ENCODE measurements at places on chromosomes 1 and 21.

- no peak for DNase-seq
These were observed 6.0 kb downstream of the TATDN3 start for GRCh38 chr1:212797681-212798080.

- no peak for DNase-seq
These were observed 27.0 kb upstream of the SMYD3 start for GRCh38 chr1:246534114-246534513.

DNA sequence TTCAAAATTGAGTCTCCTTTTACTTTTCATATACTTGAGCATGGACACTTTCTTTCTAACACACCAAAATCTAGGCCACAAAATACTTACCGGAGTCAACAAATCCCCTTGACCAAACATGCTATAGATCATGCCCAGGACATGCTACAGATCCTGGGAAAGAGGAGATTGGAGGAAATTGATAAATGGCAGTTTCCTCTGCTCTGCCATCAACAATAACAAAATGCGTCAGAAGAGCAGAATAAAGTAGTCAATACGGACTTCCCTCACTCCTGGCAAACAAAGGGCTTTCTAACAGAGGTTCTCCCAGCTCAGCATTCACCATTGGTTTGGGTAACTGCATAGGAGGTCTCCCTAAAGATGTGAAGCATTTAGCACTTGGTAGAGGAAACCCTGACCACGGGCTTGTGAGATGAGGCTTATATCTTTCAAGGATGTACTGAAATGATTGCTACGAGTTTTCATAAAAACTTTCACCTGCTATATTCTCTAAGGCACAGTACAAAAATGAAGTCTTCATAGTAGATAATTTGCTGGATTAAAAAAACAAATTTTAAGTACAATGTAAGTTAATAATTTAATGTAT lies 283.8 kb upstream of the RUNX1 start:
- no peak for DNase-seq

- no peak for DNase-seq
These were observed 3.5 kb downstream of the ITPKB start for GRCh38 chr1:226735576-226735975.

DNA sequence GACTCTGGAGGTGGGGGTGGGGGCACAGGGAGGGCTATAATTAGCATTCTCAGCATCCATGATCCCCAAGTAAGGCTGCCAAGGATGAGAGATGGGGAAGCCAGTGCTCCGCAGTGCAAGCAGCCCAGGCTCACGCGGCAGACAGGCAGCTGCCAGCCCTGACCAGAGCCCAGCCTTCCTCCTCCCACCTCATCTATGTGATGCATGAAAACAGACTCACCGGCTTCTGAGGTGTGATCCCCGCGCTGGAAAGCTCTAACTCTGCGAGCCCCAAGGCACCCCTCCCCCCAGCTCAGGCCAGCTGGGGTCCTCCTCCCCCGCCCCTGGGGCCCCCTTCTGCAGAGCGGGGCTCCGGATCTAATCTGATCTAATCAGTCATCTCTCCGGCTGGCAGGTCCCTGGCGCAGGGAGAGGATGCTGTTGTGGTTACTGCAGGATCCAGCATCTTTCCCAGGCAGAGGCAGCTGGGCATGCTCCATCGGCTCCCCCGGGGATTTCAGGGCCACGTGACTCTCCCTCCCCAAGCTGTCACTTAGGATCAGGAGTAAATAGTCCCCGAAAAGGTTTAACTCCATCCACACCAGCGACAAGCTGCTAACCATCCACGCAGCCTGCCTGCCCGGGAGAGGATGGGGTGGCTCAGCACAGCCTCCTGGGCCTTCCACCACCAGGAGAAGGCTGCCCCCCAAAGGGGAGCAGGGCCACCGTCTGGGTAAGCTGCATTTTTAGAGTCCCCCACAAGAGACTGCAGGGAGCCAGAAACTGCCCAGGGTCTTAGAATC lies at the start of gene PLEKHA6:
TSS of gene PLEKHA6 (minus strand) at position 456 of the 782 bp plus-strand sequence. CDS start 86,202 bp downstream, outside the sequence.
- peak; percentile 58 for DNase-seq

- peak; percentile 56 for DNase-seq
These were observed 2.5 kb downstream of the RGS4 start for GRCh38 chr1:163071405-163072255.

- DNase-seq, result no peak
These were observed 100.3 kb downstream of the ARHGEF10L start for GRCh38 chr1:17639703-17640340.

- DNase-seq, result peak; percentile 51
These were observed 158.1 kb downstream of the RUNX1 start for GRCh38 chr21:34890724-34891612.

DNA sequence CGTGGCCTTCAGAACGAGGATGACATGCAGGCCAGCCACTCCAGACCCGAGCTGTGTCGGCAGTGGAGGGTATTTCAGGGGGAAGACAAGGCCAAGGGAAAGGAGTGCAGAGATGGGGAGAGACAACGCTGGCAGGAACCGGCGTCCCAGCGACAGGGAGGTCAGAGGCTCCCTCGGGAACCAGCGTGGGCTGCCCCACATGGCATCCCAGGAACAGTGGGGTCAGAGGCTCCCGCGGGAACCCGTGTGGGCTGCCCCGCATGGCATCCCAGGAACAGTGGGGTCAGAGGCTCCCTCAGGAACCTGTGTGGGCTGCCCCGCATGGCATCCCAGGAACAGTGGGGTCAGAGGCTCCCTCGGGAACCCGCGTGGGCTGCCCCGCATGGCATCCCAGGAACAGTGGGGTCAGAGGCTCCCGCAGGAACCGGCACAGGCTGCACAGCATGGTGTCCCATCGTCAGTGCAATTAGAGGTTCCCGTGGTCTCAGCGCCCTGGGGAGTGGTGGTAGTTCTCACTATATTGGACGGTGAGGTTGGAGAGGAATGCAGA lies 43.0 kb downstream of the SLC19A1 start:
- DNase-seq, result no peak

DNA sequence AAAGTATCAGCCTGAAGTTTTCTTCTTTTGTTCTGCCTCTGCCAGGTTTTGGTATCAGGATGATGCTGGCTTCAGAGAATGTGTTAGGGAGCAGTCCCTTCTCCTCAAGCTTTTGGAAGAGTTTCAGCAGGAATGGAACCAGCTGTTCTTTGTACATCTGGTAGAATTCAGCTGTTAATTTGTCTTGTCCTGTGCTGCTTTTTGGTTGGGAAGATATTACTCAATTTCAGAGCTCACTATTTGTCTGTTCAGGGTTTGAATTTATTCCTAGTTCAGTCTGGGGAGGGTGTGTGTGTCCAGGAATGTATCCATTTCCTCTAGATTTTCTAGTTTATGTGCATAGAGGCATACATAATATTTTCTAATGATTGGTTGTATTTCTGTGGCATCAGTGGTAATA lies 12.8 kb downstream of the ZNF678 start:
- peak; percentile 63 for DNase-seq

DNA sequence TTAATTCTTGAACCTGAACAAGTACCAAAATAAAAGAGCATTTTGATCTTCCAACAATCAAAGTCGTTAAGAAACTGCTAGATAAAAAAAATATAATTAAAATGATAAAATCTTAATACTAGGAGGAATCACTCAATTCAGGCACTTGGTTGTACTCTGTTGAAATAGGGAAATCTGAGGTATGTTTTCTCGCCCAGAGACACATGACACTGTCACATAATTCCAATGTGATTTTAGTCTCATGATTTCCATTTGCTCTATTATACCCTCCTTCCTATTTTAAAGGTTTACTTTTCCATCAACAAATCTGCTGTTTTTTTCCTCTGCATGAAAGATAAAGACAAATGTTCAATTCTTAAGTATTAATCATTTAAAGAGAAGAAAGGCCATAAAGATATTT lies 97.6 kb downstream of the ZZZ3 start:
- DNase-seq, result no peak

- DNase-seq, result no peak
These were observed 8.7 kb downstream of the ADAMTS1 start for GRCh38 chr21:26836528-26836927.

DNA sequence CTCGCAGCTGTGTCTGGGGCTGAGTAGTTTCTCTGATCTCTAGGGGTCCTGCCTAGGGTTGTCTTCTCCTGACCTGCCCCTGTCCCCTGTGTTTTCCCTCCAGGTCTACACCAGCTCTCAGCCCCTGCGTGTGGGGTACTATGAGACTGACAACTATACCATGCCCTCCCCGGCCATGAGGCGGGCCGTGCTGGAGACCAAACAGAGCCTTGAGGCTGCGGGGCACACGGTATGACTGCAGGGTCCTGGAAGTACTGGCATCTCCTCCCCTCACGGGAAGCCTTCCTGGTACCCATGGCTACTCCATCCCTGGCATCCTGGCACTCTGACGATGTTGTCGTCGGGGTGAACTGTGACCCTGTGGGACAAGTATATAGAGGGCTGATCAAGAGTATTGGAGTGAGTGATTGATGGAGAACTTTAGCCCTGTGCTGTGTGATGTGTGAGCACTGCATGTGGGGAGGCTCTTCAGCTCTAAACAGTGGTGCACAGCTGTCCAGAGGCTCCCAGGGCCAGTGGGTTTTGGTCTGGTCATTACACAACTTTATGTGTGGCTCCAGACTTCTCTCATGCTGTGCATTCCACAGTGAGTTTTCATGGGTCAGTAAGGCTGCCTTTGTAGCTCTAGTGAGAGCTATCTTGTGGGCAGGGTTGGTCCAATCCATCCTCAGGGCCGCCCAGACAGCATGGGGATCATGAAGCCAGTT lies 14.4 kb downstream of the FAAH start:
- DNase-seq, result no peak

DNA sequence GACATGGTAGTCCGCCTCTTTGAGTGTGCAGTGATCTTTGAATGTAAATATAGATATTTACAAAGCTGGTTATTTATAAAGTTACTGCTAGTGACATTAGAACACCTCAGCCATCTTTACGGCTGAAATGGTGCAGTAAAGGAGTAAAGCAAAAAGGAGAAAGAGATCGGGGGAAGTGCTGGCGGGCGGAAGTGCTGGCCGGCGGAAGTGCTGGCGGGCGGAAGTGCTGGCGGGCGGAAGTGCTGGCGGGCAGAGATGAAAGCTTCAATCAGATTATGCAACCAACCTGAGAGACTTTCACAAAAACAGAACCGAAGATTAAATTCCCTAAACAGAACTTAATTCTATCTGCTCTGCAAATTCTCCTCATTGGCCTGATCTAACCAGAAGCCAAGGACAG lies 1.4 kb upstream of the OR14A16 start:
- DNase-seq, result no peak

GRCh38 chr1:39063191-39063590 lies 37.0 kb downstream of the NDUFS5 start:
- no peak for DNase-seq

DNA sequence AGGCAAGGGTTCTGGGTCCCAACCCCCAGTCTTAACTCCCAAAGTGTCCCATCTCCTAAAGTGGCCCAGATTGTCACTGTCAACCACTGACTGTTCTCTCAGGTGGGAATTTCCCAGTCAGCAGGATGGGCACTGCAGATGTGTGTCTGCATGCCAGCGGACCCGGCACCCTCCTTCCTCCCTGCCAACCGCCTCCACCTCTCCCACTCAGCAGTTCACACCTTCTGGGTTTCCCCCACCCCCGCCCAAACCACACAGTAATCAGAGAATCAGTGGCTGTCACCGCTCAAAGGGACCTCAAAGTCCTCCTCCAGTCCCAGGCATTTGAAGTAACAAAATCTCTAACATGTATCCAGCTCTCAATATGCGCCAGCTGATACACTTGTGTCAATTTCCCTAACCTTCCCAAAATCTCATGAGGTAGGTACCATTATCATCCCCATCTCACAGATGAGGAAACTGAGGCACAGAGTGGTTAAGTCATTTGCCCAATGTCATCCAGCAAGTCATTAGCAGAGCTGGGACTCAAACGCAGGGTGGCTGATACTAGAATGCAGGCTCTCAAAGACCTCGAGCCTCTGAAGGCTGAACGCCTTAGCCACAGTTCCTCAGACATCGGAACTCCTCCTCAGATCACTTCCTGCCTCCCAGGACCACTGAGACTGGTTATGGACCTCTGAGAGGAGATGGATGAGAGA lies 4.8 kb downstream of the RUNX3 start:
- no peak for DNase-seq

DNA sequence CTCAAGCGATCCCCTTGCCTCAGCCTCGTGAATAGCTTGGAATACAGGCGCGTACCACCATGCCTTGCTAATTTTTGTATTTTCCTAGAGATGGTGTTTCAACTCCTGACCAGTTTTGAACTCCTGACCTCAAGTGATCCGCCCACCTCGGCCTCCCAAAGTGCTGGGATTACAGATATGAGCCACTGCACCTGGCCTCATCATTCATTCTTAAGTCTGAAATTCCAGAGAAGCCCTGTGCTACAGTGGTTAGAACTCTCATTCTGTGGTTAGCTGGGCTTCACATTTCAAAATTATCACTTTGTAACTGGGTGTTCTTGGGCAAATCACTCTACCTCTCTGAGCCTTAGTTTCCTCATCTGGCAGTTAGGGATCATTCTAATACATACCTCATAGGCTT lies 86.1 kb upstream of the POU3F1 start:
- no peak for DNase-seq

Measured in muscle of leg (tissue), 16 donors.